Activated CD4-positive, alpha-beta T cell treated with anti-CD3 and anti-CD28 coated beads, Interleukin-2, amount 50 U/mL, for 4 hours (primary cell): ENCODE measurements at places on chromosomes 4 and X.

DNA sequence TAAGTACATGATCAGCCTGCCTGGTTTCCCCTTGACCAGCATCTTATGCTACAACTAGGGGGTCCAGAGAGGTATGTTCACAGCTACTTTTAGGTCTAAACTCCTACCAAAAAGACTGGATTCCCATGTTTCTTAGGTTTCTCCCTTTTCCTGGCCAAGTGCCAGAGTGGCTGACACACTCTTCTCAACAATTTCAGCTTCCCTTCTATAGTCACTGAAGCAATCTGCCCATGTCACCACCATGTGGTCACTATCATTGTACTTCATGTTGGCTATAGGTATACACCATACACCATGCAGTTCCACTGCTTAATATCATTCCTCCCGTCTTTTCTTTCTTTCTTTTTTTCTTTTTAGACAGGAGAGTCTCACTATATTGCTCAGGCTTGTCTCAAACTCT lies 66.9 kb downstream of the KLHL13 start:
- DNase-seq: no peak

- peak; percentile 57 for DNase-seq
Observed at GRCh38 chr4:140094438-140095420, 59.3 kb downstream of the MAML3 start.

DNA sequence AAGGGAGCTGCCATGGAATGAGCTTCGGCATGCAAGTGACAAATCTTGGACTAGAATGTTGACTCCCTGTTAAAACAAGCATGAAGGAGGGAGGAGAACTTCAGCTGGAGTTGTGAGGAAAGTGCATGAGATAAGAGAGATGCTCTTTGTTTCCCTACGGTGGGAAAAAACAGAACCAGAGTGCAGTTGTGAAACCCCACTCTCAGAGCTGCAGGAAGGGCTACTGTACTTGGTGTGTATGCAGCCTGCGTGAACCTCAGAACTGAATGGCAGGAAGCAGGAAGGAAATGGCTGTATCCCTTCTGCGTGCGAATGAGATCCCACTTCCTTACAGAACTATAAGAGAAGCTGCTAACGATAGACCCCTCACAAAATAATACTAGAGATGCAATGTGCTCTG lies 57.2 kb downstream of the EGF start:
- no peak for DNase-seq

DNA sequence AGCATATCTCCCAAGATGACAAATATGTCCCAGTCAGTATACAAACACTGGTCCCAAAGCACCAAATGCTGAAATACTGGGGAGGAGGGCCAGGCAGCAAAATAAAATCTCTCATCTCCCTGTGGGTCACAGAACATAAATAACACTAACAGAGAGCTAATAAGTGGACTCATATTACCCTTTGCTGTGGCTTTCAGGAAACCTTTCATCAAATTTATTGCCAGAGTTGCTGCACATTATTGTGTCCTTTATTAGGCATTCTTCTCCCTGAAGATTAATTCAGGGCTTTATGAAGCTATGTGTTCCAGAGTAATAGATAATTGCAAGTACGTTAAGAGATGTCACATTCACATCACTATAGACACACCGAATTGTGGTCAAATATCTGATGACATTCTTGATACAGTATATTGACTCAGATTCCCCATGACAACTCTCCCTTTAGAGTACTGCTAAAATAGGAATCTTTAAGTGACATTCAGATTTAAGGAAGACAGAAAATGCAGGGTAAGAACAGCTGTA lies 124.1 kb upstream of the PRR32 start:
- no peak for DNase-seq

DNA sequence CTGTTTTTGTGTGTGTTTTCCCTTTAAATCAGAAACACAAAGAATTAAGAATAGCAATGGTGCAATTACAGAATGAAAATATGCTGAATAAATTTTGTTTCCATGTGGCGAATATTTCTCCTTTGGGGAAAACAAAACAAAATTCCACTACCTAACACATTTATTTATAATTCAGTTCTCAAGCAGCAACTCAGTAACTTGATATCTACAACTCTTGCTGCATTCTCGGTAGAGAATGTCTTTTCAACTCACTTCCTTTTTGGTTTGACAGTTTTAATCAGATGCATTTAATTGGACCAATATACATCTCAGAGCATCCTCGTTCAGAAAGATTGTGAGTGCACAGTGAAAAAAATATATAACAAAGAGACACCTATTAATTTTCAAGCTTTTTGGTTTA lies 30.8 kb downstream of the ZNF827 start:
- DNase-seq: no peak

DNA sequence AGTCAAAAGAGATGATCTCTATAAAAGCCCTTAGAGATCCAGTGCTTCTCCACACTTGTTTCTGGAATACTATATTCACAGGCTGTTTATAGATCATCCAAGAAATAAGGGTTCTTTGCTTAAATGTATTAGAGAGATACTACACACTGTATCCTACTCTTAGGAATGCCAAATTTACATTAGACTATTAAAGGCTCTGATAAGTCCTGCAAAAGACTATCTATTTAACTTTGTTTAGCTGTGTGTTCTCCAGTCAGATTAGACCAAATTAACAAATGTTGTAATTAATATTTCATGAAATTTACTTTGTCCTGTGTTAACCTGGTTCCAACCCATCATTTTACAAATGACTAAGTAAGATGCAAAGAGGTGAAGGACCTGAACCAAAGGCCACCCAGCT lies 260.5 kb upstream of the ZIC3 start:
- no peak for DNase-seq

DNA sequence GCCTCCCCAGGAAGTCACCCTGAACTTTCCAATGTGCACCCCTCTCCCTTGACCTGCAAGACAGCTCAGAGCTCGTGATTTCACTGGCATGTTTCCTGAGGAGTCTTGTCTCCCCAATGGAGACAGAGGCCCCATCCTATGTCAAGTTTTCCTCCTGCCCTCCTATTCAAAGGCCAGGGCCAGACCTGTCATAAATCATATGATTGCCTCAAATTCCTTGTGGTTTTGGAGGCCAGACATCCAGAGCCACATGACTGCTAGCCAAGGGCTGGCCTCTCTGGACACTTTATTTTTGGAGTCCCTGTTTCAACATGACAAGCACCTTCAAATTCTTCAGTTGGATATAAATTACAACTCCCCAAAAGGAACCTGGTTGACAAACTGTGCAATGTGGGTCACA lies 76.0 kb upstream of the TFDP3 start:
- DNase-seq: no peak

- no peak for DNase-seq
Observed at GRCh38 chr4:2434420-2434819, 15.7 kb downstream of the CFAP99 start.

GRCh38 chrX:53714580-53715345 lies 28.2 kb upstream of the HUWE1 start:
- peak; percentile 41 for DNase-seq

DNA sequence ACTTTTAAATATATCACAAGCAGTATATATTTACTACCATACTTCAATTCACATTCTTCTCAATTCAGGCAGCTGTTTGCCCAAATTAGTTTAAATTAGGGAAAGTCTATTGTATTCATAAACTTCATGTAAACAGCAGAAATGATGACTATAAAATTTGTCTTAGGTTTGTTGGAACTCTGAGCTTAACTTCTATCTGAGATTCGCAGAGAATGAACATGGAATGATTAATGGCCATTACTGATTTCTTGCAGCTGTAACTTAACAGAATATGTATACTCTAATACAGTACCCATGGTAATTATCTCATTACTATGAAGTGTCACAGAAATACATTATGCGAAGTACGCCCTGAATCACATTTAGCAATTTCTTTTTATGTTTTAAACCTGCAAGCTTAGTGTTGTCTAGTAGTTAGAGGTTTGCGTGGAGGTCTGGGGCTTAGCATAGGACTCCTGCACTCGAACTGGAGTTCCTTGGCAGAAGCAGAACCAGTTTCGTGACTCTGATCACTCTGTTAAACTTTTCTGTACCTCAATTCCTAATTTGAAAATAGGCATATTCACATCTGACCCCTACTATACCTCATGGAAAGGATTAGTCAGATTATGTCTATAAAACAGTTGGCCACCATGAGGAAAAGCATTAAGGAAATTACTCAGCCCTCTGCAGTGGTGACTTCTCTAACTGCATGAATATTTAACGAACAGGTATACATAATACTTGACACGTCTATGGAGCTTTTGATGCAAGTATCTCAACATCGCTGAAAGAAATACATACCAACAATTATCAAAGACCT lies 243.2 kb downstream of the MGST2 start:
- no peak for DNase-seq

- no peak for DNase-seq
Observed at GRCh38 chrX:8314881-8315280, 143.8 kb upstream of the VCX2 start.

DNA sequence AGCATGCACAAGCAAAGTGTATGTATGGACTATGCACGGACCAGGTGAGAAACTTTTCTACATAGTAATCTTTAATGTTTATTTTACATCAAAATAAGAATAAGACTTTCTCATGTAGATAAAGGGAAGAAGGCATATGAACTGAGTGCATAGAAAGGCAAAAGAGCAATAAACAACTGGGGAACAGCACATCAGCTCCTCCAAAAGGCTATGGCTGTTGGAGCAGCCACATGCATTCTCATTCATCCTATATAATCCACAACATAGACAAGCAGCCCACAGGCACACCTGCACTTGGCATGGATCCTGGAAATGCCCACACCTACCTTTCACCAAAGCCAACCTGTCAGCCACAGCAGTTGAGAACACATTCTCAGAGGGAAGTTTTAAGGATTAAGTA lies 586.9 kb upstream of the INTU start:
- no peak for DNase-seq

DNA sequence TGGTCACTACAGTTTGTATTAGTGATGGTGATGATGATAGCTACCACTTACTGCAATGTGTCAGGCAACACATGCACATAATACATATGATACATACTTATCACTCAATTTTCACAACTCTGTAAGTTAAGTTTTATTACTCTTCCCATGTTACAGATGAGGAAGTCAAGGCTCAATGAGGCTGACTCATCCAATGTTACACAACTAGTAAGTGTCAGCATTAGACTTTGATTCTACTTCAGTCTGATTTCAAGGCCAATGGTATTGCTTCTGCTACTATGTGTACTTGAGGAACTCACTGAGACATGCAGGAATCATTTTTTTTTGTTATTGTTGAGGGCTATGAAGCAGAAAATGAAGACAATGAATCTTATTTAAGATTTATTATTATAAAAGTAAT lies 96.4 kb upstream of the TRPC5OS start:
- no peak for DNase-seq

DNA sequence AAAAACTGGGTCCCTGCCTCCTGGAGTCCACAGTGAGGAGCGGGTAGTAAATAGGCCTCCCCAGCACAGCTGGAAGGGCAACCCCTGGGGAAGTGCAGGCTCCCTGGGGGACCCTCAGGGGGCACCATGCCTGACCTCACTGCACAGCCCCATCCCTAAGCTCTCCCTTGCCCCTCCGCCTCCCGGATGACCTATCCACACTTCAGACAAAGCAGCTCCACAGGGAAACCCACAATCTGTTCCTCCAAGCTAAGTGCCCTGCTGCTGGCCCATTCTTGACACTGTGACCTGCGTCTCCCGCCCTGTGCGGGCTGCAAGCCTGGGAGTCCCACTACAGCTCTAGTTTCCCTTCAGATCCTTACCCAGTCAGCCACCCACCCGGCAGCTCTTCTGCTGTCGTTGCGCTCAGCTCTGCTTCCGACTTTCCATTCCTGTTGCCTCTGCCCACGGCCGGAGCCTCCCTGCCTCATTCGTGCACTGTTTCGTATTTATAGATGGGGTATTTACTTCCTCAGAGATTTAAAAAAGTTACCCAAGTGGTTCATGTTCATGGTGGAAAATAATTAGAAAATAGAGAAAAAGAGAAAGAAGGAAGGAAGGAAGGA lies 47.0 kb upstream of the STOX2 start:
- no peak for DNase-seq

DNA sequence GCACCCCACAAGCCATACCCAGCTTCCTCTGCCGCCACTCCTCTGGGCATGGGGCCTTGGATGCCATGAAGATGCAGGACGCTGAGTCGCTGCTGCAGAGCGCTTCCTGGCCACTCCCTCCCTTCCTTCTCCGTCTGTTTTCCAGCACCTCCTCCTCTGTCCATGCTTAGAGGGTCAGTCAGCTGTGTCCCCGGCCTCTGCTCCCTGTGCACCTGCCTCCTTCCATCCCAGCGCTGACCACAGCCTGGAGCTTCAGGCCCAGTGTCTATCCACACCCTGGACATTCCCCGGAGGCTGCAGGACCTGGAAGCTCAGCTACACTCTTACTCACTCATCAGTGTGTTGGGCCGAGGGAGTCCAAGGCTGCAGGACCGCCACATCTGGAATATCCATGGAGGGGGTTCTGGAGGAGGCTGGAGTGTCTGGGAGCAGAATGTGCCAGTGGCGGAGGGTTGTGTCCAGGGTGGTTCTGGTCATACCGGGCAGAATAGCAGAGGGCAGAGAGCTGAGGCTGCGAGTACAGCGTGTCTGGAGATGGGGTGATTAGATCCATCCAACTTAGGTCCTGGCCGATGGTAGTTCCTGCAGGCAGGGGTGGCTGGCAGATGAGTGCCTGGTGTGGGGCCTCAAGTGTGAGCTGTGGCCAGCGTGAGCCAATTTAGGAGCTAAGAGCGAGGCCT lies 58.6 kb upstream of the ADRA2C start:
- no peak for DNase-seq

DNA sequence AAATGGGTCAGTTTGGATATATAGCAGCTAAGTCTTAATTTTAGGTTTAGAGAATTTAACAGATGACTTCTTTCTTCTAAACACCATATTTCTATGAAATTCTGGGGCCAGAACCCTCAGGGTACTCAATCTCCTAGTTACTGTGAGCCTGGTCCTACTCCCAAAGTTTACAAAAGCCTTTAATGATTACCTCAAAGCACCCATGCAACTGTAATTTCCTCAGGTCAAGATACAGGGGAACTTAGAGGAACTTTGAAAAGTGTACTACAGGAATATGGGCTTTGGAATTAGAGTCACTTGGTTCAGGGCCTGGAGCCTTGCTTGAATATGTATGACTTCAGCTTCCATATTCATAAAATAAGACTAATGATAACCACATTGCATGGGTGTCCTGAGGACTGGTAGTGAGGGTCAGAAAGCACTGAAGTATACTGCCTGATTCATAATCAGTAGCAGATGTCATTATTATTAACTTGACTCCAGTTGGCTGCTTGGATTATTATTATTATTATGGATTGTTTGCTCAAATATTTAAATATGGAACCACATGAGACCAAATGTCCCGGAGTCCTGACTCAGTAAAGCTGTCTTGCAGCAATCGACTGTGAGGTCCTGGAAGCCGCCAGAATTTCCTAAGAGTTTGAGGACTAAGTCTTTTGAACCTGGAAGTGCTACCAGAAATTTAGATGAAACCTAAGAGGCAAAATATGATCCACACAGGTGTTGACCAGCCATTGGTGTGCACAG lies 2.0 kb upstream of the ADH7 start:
- no peak for DNase-seq

GRCh38 chrX:7223271-7223670 lies 75.3 kb upstream of the PUDP start:
- DNase-seq: no peak

- DNase-seq: no peak
Observed at GRCh38 chr4:42330002-42330592, 67.2 kb upstream of the SHISA3 start.

- DNase-seq: peak; percentile 49
Observed at GRCh38 chrX:48540028-48540375, 488 bp downstream of the TBC1D25 start.

GRCh38 chr4:189293459-189293858 lies 647.2 kb upstream of the FRG1 start:
- DNase-seq: no peak

- no peak for DNase-seq
Observed at GRCh38 chrX:3788494-3789233, 75.2 kb upstream of the PRKX start.
